Effector CD4-positive, alpha-beta T cell (primary cell): ENCODE measurements at places on chromosomes 11 and 22.

GRCh38 chr22:50111056-50111455 is 21.2 kb downstream of the MOV10L1 start:
- no peak for DNase-seq

- DNase-seq = no peak
Observed at GRCh38 chr11:13030857-13031256, 21.7 kb downstream of the RASSF10 start.

DNA sequence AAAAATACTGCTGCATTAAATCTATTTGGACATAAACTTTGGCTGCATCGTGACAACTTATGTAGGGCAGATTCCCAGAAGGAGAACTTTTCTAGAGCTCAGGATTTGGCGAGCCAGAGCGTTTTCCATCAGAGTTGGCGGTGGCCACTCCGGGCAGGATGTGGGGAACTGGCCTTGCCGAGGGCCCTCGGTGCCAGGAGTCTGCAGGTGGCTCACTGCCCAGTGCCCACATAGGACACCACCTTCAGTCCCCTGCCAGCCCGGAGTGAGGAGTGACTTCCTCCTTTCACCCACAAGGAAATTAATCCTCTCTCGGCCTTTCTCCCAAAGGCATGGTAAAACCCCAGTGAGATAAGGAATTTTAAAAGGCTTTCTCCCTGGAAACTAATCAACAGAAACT is 1.6 kb upstream of the LGALS2 start:
- DNase-seq = no peak

DNA sequence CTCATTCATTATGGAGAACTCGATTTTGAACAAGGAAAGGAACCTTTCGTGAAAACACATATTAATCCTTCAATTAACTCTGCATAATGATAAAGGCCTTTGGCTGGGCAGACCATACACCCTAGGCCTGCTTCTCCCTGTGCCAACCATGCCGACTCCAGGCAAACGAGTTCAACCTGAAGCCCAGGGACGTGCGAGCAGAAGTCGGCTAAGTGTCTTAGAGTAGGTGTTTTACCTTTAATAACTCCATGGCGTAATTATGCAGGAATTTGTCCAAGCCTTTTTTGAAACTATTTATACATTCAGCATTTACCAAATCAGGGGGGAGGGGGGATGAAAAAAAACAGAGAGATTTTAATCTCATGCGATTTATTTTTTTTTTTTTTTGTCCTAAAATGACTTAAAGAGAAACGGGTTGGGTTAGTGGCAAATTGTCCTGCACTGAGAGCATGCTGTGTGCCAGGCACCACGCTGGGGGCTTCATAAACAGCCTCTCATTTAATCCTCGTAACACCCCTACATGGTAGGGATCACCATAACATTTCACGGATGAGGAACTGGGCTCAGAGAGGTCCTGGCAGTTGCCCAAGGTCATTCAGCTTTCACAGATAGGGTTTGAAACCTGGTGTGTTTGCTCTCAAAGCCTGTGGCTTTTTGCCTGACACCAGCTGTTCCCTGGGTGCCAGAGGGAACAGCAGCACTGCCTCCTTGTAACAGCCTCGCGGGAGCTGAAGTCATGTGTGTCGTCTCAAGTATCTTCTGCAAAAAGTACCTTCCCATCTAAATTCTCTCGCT is 423.9 kb downstream of the MN1 start:
- no peak for DNase-seq

GRCh38 chr11:6992457-6993417 is 27.4 kb downstream of the ZNF214 start:
- DNase-seq = no peak

- no peak for DNase-seq
Observed at GRCh38 chr11:120172054-120172911, 34.4 kb upstream of the TRIM29 start.

GRCh38 chr11:40314327-40314726 is 1145.1 kb downstream of the LRRC4C start:
- DNase-seq = no peak

DNA sequence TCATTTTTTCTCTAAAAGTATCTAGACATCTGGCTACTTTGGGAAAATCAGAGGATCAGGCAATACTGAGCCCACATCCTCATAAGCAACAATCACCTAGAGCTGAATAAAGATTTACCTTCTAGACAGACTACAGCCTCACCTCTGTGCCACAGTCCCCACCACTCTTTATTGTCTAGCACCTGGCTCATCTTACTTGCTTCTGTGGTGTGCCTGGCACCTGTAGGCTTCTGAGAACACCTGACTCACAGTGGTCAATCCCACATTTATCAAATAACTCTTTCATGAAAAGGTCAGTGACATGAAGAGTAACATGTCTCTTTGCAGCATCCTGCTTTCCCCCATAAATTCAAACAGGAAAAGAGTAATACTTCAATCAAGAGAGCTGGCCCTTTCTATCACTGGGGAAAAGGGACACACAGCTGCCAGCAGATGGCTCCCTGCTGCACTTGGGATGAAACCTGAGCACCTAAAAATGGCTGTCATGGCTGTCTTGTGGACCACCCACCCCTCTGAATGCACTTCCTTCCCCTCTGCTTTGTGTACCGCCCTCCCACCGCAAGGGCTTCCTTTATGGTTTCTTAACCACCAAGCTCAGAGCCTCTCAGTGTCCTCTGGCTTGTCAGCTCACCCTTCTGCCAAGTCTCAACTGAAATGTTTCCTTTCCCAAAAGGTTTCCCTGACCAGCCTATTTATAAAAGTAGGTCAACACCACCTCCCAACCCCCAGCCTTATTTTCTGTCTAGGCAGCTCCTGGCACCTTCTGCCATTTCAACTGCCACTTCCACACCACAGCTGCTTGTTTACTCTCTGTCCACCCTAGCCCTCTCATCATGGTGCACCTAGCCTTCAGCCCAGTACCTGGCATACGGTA is 9.3 kb downstream of the TFIP11 start:
- peak; percentile 21 for DNase-seq

- no peak for DNase-seq
Observed at GRCh38 chr11:8719211-8719649, 36.6 kb downstream of the RPL27A start.

DNA sequence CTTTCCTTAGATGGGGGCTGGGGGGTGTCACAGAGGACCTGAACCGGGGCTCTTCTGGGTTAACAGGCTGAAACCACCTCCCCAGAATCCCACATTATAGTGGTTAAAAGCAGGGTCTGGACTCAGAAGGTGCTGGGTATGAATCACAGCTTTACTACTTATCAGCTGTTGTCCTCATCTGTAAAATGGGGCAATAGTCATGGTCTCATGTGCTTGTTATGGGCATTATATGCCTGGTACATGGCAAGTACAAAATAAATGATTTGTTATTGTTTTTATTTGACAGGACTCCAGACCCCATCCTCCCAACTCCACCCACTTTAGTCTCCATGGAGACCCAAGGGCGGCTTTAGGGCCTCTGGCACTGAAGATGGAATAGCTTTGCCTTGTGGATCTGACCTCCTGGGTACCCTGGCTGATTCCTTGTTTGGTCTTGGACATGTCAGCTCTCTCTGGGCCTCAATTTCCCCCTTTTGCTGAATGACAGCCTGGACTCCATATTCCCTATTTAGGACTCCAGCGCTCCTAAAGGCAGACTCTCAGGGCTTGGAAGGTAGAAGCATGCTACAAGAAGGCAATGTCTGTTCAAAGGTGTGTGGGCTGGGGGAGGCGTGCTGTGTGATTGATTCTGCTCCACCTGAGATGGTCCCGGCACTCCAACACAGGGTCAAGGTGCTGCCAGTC is 812 bp upstream of the SMTN start:
- no peak for DNase-seq

DNA sequence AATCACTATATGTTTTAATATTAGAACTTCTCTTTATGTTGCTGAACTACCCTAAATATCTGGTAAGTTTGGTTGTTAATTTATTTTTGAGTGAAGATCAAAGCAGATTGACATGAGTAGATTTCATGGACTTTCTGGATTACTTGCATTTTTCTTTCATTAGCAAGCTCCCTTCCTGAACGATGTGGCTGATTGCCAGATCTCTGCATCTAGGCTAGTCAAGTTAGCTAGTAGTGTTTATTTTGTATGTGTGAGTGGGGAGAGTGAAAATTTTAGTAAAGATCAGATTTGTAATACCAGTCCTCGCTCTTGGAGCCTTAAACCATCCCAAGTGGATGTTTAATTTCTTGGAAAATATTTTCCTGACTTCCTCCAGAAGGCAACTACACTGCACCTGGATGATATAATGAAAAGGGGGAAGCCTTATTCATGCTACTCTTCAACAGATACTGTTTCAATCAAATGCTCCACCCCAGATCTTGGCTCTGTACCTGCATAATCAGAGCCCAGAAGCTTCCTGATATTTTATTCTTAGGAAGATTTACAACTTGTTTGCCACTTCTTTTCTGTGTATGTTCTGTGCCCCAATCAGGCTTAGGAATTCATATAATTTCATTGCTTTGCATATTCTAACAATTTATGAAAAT is 143.2 kb upstream of the GRIA4 start:
- DNase-seq = no peak

DNA sequence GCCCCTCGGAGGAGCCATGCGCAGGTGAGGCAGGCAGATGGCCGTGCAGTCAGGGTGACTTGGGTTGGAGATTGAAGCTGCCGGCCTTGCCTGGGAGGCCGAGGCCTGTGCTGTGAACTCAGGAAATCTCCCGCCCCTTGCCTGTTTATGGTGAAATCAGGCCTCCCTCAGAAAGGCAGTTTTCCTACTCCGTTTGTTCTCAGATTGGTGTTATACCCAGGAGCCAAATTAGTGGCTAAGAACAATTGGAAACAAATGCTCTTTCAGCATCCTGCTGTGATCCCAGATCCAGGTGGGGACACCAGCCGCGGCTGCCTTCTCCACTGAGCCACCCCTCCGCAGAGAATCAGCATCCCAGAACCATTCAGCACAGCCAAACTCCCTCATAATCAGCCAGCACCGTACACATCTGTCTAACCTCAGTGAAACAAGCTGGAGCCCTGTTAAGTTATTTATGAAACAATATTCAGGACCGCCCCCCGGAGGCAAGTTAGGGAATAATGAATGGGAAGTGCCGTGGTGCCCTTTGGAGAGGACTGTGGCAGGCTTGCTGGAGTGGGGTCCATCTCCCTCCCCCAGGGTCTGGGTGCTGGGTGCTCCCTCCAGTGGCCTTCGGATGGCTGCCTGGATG is 60.0 kb downstream of the PKNOX2 start:
- DNase-seq = no peak

DNA sequence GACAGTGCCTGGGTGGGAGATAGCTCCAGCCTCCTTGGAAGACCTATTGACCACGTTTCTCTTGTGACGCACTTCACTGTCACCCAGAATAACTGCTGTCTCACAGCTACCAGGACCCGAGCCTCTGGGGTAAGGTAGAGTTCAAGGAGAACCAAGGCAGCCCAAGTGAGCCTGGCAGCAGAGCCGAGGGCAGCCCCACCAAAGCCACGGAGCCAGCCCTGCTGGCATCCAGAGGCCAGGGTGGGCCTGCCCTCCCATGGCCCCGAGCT is 32.8 kb downstream of the RSPH14 start:
- no peak for DNase-seq

- no peak for DNase-seq
Observed at GRCh38 chr22:38238519-38239071, 34.2 kb downstream of the TMEM184B start.

- no peak for DNase-seq
Observed at GRCh38 chr11:121385688-121386087, 66.4 kb upstream of the SORL1 start.

DNA sequence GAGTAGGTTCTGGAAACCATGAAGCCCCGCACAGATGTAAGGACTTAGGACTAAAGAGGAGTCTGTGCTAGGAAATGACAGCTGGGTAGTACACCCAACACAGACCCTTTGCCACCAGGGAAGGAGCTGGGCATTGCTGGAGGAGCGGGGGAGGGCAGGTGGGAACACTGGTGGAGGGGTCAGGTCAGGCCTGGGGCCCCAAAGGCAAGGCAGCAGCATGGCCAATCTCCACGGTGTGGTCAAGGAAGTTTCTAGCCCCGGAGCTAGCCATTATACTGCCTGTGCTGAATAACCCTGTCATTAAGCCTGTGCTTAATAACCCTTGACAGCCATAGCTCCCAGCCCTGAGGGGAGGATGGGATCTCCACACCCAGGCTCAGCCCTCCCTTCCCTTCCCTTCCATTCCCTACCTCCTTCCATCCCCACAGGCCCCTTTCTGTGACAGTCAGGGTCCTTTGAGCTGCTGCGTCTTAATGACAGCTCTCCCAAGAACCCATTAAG is 2.1 kb downstream of the TMPRSS4 start:
- no peak for DNase-seq

DNA sequence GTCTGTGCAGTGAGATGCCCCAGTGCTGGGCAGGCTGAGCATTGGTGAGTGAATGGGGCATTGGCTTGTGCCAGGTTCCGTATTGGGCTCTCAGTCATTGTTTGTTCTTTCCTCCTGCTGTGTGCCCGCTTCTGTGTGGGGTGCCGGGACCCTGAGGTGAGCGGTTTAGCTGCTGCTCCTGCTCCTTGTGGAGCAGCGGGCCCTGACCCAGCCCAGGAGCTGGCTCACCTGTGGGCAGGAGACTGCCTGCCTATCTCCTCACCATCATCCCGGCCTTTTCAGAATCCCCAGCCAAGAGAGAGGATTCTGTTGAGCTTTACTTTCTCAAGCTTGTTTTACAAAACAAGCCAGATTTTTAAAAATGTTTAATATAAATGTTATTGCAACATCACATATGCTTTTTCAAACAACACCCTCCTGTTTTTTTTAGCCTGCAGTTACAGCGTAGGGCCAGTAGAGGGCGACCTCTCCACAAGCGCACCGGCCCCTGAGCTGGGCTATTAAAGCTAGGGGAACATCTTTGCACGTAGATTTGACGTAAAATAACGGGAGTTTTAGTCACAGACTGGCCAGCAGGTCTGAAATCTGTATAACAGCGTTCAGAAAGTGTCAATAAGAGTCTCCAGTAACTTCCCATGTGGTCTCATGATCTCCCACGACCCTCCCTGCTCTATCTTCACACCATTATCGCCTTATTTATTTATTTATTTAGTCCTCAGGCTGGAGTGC is 25.1 kb upstream of the RELT start:
- peak; percentile 46 for DNase-seq

- no peak for DNase-seq
Observed at GRCh38 chr22:49299821-49300231, 527.8 kb downstream of the BRD1 start.

GRCh38 chr22:40660730-40661129 is 18.6 kb upstream of the MCHR1 start:
- DNase-seq = no peak

- no peak for DNase-seq
Observed at GRCh38 chr11:121018746-121019145, 5.2 kb upstream of the TBCEL start.

- DNase-seq = no peak
Observed at GRCh38 chr11:110691926-110692325, 20.3 kb downstream of the ARHGAP20 start.
